CD8-positive, alpha-beta memory T cell (primary cell): ENCODE measurements at places on chromosomes 4 and X. TPM values are rescaled to one million over a fixed set of nuclear protein-coding genes. Genes with fewer than 3 reads are reported as not detected.

DNA sequence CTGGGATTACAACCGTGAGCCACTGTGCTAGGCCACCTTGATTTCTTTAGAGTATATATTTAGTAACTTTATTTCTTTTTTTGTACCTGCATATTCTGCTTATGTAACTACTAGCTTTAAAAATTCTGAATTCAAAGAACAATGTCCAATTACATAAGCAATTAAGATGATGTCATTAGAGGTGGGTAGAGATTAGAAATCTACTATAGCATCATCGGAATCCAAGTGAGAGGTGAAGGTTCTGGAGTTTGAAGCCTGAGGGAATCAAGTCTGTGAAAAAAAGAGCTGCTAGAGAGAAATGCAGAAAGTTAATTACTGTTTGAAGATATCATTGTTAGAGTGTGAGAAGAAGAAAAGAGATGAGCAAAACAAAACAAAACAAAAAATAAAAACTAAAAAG is 79.0 kb upstream of the ENPEP start:
- DNase-seq, result no peak

DNA sequence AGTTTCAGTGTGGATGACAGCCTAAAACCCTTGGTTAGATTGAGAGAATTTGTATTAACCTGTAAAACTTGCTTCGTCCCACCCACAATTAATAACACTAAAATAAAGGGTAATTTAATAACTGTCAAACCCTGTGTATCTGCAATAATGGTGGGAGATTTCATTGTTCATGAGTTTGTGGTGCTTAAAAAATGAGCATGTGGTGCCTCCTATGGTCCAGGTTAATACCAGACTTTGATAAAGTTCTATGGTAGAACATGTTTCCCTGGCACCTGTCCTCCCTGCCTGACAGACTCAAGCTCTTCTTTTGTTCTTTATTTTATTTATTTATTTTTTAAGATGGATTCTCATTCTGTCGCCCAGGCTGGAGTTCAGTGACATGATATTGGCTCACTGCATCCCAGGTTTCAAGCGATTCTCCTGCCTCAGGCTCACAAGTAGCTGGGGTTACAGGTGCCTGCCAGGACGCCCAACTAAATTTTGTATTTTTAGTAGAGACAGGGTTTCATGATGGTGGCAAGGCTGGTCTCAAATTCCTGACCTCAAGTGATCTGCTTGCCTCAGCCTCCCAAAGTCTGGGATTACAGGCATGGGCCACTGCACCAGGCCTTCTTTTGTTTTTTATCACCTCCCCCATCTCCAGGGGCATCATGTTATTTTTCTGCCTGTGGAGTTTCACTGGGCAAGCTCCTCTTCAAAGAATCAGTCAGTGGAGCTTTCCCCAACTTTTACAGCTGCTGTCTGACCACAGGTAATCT is 289.2 kb downstream of the NR3C2 start:
- DNase-seq, result no peak

- no peak for DNase-seq
These were observed 81.2 kb downstream of the KLF8 start for GRCh38 chrX:56313308-56313707.

DNA sequence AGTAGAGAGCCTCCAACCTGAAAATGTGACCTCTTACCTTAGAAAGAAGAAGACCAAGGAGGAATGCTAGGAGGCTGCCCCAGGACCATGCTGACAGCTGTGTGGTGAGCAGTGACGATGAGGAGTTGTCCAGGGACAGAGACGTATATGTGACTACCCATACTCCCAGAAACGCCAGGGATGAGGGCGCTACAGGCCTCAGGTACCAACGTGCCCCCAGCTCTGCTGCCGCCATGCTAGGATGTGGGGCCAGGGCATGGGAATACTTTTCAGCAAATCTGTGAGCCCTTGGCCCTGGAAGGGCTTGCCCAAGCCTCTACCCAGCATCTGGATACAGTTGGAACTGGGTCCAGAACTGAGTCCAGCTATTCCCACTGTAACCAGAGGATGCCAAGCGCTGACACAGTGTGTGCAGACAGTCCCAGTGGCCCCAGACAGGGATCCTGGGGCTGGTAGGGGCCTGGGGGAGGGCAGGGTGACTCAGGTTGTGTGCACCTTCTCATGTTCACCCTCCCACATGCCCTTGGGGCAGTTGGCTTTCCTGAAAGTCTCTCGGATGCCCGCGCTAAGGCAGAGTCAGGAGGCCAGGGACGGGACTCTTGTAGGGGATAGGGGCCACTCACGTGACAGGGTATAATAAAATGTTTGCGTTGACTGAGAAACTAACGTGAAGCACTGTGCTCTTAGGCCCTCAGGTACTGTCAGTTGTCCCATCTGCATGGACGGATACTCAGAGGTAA is 23.9 kb upstream of the FAM193A start:
- no peak for DNase-seq

- DNase-seq, result peak; percentile 39
These were observed 482 bp downstream of the GSTCD start for GRCh38 chr4:105709081-105709450.

DNA sequence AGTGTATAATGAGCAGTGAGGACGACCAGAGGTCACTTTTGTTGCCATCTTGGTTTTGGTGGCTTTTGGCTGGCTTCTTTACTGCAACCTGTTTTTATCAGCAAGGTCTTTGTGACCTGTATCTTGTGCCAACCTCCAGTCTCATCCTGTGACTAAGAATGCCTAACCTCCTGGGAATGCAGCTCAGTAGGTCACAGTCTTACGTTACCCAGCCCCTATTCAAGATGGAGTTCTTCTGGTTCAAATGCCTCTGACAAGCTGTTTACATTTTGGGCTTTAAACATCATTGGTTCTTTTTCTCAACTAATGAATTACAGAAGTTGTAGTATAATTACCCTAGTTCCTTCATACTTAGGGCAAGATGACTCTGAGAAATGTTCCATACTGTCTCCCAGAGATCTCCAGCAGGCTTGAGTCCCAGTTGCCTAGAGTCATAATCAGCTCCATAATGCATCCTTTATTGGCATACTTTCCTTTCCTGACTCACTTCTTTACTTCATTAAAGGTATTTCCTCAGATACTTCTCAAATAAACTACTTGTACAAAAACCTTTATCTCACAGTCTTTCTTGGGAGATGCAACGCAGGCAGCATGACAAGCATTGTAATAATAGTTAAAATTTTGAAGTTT is 136.5 kb downstream of the KDM6A start:
- no peak for DNase-seq

- DNase-seq, result no peak
These were observed 35.1 kb downstream of the SYTL4 start for GRCh38 chrX:100696699-100697351.

DNA sequence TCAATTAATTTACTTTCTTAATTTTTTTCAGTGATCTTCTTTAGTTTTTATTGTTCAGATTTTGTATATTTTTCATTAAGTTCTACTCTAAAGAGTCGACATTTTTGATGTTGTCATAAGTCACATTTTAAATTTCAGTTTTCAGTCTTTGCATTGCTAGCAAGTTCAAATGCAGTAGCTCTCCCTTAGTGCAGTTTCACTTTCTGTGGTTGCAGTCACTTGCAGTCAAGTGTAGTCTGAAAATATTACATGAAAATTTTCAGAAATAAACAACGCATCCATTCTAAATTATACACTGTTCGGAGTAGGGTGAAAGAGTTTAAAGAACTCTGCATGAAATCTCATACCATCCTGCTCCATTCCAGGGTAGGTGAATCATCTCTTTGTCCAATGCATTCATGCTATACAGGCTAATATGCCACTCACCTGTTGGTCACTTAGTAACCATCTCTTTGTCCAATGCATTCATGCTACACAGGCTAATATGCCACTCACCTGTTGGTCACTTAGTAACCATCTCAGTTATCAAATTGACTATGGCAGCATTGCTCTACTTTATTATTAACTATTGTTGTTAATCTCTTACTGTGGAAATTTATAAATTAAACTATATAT is 356.9 kb downstream of the STPG2 start:
- no peak for DNase-seq

DNA sequence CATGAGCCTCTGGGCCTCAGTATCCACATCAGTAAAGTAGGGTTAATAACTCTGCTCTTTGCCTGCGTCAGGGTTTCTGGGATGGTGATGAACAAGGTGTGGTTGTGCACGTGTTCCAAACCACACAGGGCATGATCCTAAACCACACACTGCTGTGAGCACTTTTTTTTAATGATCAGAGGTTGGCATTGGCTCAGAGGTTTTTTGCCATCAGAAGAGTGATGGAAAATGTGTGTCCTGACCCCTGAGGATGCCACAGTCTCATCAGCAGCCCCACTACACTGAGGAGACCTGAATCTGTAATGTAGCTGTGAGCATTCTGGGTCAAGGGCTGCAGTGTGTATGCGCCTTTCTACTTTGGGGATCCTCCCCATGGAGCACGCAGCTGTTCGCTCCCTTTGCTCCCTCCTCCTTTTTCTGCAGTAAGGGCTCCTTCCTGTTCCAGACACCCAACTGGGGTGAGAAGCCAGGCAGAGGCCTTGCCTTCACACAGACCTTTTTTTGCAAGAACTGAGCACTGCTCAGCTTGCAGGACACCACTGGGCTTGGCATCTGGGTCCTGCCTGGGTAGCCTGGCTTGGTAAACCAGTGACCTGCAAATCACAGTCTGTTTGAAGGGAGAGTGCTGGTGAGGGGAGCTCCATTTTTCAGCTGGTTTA is 87.5 kb downstream of the MAMLD1 start:
- no peak for DNase-seq

DNA sequence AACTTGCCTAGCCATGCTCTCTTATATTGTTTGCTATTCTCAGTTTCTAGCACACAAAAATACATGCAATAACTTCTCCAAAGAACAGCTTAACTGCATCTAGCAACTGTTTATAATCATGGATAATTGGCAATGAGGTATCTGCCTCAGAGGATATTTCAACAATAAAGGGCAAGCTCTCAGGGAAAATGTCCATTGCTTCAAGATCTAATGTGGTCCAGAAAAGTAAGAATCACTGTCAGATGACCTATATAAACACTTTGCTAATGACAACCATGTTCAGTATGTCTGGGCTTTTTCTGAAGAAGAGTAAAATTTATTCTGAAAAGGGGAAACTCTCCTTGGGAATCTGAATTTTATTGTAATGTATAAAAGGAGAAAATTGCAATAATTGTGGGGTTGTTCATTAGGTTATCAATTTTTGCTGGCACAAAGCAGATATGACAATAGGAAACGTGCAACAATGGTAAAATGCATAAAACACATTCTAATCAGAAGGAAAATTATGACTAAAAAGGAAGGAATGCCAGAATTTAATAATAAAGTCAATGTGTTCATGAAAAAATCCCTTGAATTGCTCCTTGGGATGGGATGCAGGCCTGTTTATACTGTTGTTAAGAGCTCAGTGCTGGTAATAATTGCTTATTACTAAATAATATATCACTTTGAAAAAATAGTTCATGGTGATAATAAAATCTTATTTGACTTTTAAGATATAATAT is 90.3 kb downstream of the ANTXR2 start:
- DNase-seq, result no peak

Gene TCEAL6
- total RNA-seq, result not detected

Gene BEND4
- total RNA-seq, result 3.2 TPM

Gene TRPC3
- total RNA-seq, result 0.15 TPM

Gene POF1B
- total RNA-seq, result not detected

Gene RS1
- total RNA-seq, result not detected

Gene NLRP2B
- total RNA-seq, result not detected
